ENCODE measurements at places on chromosomes 2 and 18.

GRCh38 chr2:224155896-224156295 is 116.8 kb upstream of the SERPINE2 start:
- no peak for DNase-seq

GRCh38 chr2:47534179-47534919 is 131.4 kb downstream of the MSH2 start:
- DNase-seq, result no peak

DNA sequence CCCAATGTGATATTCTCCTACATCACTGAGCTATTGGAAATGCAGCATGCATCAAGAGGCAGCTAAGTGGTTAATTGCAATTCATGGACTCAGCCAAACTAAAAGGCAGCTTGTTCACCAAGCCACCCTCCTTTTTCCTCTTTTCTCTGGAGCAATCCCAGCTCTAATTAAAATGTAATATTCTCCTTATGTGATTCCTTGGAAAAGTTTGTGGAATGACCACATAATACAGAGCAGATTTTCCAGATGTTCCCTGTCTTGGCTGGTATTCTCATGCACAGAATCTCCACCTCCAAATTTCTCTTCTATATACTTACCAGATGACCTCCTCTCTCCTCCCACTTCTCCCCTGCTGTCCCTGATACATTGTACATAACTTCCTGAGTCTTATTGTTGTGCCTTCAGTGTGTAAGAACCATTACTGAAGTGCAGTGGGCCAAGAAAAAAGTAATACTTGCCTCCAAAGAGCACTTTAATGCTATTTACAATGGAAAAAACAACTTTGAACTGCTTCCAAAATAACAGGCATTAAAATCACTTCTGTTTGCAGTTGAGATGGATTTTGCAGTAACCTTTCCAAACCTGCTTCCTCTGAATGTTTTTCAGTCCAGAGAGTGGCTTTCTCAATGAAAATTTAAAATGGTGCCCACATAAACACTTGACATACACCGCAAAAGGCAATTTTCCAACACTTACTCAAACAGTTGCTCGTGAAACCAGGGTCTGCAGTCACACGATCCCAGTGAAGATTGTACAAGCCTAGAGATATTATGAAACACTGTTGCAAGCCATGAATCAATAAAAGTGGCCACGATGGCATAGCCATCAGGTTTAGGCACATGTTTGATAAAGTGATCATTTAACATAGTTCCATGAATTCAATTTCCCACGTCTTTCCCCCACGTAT is 258.0 kb downstream of the MTX2 start:
- no peak for DNase-seq

GRCh38 chr2:26758790-26759321 is 5.2 kb upstream of the SLC35F6 start:
- DNase-seq, result no peak

DNA sequence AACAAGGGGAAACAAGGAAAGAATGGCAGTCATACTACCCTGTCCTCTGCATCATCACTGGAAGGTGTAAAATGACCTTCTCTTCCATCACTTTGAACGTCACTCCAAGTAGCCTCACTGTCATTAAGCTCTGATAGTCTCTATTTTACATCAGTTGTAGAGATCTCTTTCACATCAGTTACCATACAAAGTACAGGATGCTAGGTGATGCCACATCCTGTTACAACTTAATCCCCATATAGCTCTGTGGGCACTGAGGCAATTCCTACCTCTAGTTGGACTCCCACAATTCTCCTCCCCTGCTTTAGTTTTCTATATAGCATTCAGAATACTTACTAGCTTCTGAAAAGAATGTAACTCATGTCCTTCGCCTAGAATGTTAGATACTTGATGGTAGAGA is 55.1 kb upstream of the TTC27 start:
- no peak for DNase-seq

Measured in GM20000 (cell line).